ENCODE measurements at places on chromosomes 1 and 21.

- no peak for DNase-seq
Observed at GRCh38 chr1:20602851-20603450, 14.1 kb downstream of the CDA start.

DNA sequence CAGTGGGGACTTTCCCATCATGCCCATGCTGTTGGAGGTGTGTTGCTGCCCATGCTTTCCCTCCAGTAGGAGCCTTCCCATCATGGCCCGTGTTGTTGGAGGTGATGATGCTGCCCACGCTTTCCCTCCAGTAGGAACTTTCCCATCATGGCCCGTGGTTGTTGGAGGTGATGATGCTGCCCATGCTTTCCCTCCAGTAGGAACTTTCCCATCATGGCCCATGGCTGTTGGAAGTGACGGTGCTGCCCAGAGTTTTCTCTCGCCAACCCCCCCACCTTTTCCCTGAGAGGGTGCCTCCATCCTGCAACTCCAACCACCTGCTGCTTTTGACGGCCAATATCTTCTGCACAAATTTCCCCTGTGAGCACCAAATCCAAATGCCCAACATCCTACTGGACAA is 205.7 kb downstream of the TOMM20 start:
- DNase-seq, result no peak

DNA sequence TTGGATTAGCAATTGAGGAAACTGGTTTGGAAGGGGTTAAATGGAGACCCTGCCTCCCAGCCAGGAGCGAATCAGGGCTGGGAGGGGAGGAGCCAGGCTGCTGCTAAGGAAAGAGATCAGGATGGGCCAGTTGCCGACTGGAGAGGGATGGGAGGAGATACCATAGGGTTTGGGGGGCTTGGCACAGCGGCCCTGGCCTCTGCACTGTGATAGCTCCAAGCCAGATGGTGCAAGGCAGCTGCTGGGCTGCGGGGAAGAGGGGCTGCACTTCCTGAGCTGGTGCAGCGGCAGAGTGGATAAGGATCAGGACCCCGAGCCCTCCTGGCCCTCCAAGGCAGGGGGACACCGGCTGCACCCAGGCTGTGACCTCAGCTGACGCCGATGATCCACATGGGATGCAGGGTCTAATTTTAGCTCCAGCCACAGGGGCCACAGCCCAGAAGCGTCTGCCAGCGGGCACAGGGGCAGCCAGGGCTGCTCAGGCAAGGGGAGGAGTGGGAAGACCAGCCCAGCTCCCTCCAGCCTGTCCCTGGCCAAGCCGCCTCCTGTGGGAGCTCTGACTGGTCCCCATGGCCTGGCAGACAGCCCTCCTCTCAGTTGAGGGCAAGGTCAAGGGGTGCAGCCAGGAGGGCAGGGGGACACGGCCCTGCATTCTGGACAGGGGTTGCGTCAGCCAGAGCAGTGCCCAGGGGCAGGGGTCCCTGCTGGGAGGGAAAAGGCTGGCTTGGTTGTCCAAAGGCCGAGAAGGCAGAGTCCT is at the start of gene EXTL1:
Gene EXTL1 (plus strand): TSS at position 129 of the 757 bp plus-strand sequence. CDS start 872 bp downstream, outside the sequence.
- DNase-seq, result peak; percentile 35

GRCh38 chr1:11339346-11340232 is 66.6 kb downstream of the UBIAD1 start:
- DNase-seq, result peak; percentile 83

DNA sequence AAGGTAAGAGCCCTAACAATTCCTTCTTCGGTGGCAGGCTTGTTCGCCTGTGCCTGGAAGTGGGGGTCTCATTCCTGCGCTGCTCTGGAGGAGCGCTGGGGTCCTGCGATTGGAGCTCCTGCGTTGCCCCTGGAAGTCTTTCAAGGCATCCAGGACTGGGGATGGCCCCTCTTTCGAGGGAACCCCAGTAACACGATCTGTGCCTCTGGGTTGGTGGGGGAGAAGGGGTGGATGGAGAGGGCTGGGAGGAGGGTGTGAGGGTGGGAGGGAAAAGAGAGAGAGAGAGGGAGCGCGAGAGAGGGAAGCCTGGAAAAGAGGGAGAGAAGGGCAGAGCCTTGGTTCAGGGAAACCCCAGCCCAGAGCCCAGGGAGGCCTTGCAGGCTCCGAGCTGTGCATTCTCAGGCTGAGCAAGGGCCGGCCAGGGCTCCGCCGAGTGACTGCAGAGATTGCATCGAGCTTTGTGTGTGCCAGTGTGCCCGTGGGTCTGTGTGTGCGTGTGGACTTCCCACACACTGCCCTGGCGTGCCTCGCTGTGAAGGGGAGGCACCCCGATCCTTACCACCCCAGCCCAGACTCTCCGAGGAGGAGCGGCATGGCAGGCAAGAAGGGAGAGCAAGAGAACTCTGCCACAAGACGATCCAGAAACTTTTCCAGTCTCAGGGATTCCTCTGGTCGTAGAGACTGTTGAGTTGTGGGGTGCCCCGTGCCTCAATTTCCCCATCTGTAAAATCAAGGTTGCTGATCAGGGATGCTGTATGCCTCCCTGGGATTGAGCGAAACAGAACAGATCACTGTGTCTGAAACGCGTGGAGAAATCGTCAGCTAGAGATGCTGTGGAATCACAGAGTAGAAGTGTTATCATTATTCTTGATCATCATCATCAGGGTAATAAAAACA is 619 bp downstream of the BCL9 start:
- DNase-seq, result no peak

DNA sequence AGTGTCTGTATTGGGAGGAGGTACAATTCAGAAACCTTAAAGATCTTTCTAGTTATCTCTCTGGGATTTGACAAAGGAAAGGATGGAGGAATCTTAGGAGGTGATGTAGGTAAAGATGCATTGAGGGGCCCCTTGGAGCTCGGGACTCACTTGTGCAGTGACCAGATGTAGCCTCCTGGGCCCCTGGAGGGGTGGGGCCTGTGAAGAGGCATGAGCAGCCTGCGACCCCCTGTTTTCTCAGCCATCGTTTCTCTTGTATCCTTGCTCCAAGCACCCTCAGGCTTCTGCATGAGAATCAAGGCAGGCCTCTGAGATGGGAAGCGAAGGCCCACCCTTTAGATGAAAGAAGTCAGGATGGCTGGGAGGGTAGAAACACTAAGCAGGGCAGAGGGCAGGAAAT is 39.6 kb downstream of the LGR6 start:
- no peak for DNase-seq

- DNase-seq, result peak; percentile 80
Observed at GRCh38 chr1:205977402-205978014, 25.7 kb downstream of the RAB7B start.

DNA sequence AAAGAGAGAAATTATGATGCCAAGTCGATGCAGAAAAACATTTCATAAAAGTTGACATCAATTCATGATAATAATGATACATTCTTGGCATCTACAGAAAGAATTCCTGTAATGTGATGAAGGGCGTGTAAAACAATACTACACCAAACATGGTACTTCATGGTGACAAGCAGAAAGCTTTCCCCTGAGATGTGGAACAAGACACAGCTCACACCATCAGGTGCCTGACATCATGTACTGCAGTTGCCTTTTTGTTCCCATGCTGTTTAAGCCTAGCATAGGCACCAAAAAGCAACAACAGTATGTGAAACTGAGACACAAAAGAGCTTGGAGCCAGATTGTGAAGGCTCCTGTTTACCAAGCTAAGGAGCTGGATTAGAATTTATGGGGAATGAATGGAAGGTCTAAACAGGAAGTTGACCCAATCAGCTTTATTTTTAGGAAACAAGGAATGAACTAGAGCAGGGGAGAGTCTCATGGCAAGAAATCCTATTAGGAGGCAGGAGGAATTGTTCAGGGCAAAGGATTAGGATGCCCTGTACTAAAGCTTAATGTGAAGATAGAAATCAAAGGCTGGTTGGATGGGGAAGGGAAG is 67.2 kb downstream of the SYDE2 start:
- peak; percentile 8 for DNase-seq

- DNase-seq, result no peak
Observed at GRCh38 chr1:58722967-58723366, 23.1 kb upstream of the MYSM1 start.

DNA sequence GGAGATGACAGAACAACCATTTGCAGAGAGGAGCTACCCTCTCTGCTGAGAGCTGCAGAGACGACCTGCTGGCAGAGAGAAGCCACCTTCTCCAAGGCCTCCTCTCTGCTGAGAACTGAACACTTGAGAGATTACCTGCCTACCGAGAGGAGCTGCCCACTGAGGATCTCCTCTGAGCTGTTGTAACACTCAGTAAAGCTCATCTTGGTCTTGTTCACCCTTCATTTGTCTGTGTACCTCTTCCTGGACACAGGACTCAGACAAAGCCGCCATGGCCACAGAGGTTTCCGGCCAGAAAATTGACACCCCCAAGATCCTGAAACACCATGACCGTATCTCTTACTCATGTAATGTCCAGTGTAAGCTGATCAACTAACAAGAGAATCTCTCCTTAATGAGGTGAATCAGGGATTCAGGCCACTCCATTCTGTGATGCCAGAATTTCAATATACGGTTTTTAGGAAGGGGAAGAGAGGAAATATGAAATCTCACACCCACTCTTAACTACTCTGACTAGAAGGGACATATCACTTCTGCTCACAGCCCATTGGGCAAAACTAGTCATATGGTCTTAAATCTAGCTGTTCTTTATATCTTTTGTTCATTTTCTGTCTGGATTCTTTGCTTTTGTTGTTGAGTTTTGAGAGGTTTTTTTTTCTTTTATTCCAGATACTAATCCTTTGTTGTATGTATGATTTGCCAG is 83.8 kb downstream of the RHOU start:
- DNase-seq, result no peak
